ENCODE measurements at places on chromosomes 12 and 14. TPM values are rescaled to one million over a fixed set of nuclear protein-coding genes. Genes with fewer than 3 reads are reported as not detected.
A peak's percentile ranks its signal among the peaks of the same experiment; 100 is the strongest.

Gene MYBPC1
- not detected for polyA plus RNA-seq

DNA sequence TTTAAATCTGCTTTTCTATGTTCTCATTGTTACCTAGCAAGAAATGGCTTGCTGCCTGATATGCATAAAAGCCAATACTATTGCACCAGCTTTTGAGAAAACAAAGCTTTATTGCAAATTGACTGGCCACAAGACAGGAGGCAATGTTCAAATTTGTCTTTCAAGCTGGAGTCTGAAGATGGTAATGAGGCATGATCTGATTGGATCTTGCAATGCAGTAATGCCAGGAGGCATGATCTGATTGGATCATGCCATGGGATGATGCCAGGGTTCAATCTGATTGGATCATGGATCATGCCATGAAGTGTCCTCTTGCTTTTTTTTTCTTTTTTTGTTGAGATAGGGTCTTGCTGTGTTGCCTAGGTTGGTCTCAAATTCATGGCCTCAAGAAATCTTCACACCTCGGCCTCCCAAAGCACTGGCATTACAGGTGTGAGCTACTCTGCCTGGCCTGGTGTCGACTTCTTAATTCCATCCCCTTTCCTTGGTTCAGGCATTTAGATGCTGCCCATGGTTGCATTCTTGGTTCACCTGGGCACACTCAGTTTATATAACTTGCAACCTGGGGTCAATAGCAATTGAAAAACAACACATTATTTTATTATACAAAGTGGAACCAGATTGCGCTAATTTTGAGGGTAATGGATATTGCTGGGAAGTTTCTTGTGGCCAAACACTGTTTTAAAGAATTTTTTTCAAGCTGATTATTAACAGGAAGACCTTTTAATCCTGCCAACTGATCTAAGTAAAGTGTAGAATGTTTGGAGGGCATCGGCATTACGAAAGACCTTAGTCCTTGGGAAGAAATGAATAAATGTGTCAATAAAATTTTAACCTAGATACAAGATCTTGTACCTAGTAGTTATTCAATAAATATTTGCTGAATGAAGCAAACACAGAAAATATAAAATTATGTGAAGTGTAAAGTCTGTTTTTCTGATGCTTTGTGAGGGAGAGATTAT, 38.8 kb downstream of the HSD17B6 start:
- no peaks in the 10 kb centered on the region for H3K36me3 ChIP-seq
- H3K27ac ChIP-seq: no peak overlapping the region
- H3K4me1 ChIP-seq: no peaks in the 10 kb centered on the region
- H3K27me3 ChIP-seq: no peaks in the 10 kb centered on the region
- H3K4me3 ChIP-seq: no peak overlapping the region

Gene PPP1R36
- 0.19 TPM for polyA plus RNA-seq

GRCh38 chr12:115407036-115407435, 723.1 kb upstream of the TBX3 start:
- H3K4me1 ChIP-seq: no peaks in the 10 kb centered on the region
- no peaks in the 10 kb centered on the region for H3K27me3 ChIP-seq
- H3K36me3 ChIP-seq: no peaks in the 10 kb centered on the region

Gene SIVA1
- polyA plus RNA-seq: 145 TPM

- H3K4me3 ChIP-seq: no peak overlapping the region
- no peaks in the 10 kb centered on the region for H3K27me3 ChIP-seq
- no peaks in the 10 kb centered on the region for H3K36me3 ChIP-seq
- H3K4me1 ChIP-seq: peaks cover 44% of the 10 kb centered on the region
- peak overlapping the region; percentile 58 for H3K27ac ChIP-seq
- peak; percentile 45 for DNase-seq
Measured at GRCh38 chr12:116266168-116266601, 11.3 kb downstream of the MED13L start.

Gene PRR13
- polyA plus RNA-seq: 169 TPM

Gene DNAJC22
- 1.1 TPM for polyA plus RNA-seq

Gene ENDOU
- polyA plus RNA-seq: 1.3 TPM

- H3K36me3 ChIP-seq: peaks cover 62% of the 10 kb centered on the region
- H3K27me3 ChIP-seq: no peaks in the 10 kb centered on the region
- DNase-seq: no peak
- no peak overlapping the region for H3K4me3 ChIP-seq
- H3K4me1 ChIP-seq: peaks cover 5% of the 10 kb centered on the region
Measured at GRCh38 chr12:2801044-2801783, 6.4 kb downstream of the FKBP4 start.

DNA sequence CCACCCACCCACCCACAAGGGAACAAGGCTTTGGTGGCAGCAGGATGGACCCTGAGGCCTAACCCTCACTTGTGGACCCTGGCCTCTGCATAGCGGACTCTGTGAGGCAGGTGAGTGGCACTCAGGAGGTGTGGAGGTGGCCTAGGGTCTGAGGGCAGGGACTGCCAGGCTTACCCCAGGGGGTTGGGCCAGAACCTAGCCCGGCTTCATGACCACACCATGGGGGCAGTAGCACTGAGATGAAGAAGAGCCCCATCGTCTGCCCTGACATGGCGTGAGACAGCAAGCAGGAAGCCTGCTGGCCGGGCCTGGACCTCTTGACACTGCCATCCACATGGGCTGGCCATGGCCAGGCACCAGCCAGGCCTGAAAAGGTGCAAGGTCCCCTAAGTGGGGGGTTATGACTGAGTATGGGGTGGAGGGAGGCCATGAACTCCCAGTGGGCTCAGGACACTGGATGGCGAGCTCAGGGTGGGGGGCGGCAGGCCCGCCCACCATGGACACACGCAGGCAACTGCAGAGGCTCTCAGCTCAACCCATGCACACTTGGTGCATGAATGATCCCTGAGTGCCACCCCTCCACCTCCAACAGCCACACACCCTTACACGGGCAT, 29.3 kb downstream of the JAG2 start:
- no peaks in the 10 kb centered on the region for H3K4me1 ChIP-seq
- H3K27ac ChIP-seq: no peak overlapping the region
- no peak overlapping the region for H3K4me3 ChIP-seq
- DNase-seq: no peak

DNA sequence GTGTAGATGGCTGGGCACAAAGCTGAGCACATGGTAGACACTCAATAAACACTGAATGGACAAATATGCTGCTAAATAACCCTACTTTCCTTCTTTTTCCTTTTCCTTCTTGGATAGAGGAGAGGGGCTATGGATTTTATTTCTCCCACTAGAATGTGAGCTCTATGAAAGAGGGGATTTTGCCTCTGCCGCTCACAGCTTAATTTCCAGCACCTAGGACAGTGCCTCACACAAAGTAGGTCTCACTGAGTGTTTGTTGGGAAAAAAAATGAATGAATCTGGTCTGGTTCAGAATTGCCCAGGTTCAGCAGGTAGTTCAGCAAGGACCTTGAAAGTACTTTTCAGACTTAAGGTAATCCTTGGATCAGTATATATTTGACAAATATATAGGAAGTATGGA, 65.5 kb downstream of the WSCD2 start:
- H3K27me3 ChIP-seq: no peaks in the 10 kb centered on the region
- no peak overlapping the region for H3K27ac ChIP-seq
- peaks cover 16% of the 10 kb centered on the region for H3K4me1 ChIP-seq
- DNase-seq: no peak
- H3K4me3 ChIP-seq: no peak overlapping the region

DNA sequence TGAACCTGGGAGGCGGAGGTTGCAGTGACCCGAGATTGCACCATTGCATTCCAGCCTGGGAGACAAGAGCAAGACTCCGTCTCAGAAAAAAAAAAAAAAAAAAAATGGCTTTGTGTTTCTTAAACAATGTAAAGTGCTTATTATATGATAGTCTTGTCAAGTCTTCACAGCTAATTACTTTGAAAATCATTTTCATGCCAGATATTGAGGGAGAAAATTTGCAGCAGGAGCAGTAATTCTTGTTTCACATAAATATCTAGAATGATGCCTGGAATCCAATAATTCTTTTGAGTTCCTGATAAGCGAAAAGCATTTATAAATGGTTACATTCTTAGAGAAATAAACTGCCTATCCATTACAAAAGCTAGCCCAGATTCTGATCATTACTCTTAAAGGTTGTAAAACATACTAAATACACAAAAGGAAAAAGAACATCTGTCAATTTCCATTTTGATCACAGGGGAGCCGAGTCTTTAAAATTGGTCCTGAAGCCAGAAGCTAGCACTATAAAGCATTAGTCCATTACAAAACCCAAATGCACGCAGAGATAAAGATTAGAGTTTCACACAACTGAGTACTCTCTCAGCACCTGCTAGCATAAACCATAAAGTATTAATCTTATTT, 50.3 kb downstream of the IFT81 start:
- H3K4me1 ChIP-seq: peaks cover 22% of the 10 kb centered on the region
- H3K4me3 ChIP-seq: no peak overlapping the region
- no peaks in the 10 kb centered on the region for H3K27me3 ChIP-seq
- DNase-seq: no peak
- peak overlapping the region; percentile 71 for H3K27ac ChIP-seq
- H3K36me3 ChIP-seq: no peaks in the 10 kb centered on the region

DNA sequence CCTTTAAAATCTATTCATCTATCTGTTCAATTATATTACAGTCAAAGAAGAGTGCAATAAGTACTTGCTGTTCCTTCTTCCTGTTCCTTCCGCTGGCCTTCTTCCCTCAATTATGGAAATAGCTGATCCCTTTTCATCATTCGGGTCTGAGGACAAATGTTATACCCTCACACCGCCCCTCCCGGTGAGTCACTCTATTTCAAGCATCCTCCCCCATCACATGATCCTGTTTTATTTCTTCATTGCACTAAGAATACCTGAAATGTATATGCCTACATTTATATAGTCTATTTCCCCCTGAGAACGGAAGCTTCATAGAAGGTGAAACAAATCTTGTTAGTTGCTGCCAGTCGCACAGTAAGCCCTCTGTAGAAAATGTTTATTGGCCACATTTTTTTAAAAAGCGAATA, 2.5 kb downstream of the SLC38A1 start:
- H3K4me3 ChIP-seq: peak overlapping the region; percentile 72
- no peaks in the 10 kb centered on the region for H3K36me3 ChIP-seq
- H3K27ac ChIP-seq: peak overlapping the region; percentile 92

DNA sequence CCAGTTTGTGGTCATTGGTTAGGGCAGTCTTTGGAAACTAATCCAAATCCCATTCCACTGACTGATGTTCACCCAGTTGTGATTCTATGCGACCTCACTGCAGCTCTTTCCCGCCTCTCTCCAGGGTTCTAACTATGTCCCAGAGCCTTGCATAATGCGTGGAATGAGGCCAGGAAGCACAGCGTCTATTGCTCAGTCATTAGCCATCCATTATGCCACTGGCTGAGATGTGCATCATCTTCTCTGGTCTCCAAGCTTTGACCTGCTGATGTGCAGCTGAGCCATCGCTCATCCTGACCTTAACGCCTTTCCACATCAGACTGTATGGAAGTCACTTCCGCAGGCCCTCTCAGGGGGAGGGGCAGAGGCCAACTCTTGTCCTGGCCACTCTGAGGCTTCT, 115.4 kb upstream of the VRK1 start:
- no peak overlapping the region for H3K4me3 ChIP-seq
- no peak for DNase-seq
- H3K36me3 ChIP-seq: no peaks in the 10 kb centered on the region
- H3K4me1 ChIP-seq: no peaks in the 10 kb centered on the region

Gene ERP27
- polyA plus RNA-seq: not detected

Gene GPR162
- polyA plus RNA-seq: 29.2 TPM

DNA sequence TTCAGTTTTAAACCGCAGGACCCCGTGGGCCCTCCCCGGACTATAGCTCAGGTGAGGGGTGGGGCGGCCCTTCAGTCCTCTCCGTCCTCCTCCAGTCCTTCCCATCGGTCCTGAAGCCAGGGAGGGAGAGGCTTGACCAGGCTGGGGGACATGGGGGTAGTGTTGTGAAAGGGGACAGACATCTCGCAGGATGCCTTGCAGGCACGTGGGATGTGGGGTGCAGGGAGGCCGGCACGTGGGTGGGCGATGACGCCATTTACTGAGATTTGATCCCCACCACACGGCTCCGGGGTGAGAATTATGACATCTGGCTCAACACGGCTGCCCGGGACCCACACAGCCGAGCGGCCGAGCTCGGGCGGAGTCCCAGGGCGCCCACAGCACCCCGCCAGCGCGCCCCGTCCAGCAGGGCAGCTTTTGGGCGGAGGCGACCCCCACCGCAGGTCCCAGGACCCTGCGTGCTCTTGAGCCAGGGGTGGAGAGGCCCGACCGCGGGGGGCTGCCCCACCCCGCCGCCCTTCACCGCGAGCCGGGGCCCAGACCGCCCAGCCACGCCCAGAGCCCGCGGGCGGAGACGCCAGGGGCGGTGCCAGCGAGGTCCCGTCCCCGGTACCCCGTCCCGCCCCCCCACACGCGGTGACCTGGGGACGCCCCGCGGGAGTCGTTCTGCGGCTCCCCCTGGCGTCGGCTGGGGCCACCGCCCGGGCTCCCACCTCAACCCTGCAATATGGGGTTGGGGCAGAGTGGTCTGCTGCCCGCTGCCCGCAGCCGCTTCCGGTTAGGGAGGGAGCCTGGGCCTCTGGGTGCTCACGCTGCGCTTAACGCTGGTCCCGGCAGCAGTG, 3.3 kb upstream of the EXOC3L4 start:
- no peak overlapping the region for H3K27ac ChIP-seq
- no peaks in the 10 kb centered on the region for H3K4me1 ChIP-seq
- peak; percentile 73 for DNase-seq
- peaks cover 6% of the 10 kb centered on the region for H3K27me3 ChIP-seq
- H3K36me3 ChIP-seq: no peaks in the 10 kb centered on the region

GRCh38 chr12:92639017-92639416, 63.8 kb upstream of the PLEKHG7 start:
- no peaks in the 10 kb centered on the region for H3K27me3 ChIP-seq
- peaks cover 6% of the 10 kb centered on the region for H3K4me1 ChIP-seq
- DNase-seq: peak; percentile 14
- no peak overlapping the region for H3K27ac ChIP-seq
- H3K36me3 ChIP-seq: no peaks in the 10 kb centered on the region

DNA sequence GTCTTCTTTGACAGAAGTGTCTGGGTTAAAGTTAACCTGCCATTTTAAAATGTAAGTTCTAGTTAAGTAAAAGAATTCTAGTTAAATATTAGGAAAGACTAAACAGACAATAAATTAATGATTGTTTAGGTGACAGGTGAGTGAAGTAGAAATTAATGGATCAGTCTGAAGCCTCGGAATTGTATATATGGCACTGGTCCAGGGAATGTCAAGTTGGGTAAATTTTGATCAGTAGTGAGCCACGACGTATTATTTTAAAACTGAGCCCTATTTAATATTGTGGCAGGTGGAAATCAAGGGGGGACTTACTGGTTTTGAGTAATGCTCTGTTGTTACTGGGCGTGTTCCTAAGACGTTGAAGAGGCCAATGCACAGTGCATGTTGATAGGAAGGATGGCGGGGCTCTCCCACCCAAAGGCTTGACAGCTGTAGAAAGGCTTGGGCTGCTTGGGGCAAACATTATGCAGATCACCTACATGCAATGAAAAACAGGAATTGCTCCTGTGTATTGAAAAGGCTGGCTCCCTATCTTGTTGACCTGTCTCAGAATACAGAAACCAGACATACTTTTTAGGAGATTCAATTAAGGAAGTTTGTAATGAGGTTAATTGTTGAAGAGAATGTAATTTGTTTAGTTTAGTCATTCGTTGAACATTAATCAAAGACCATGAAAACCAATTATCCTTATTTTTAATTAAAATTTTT, 5.9 kb upstream of the PPFIBP1 start:
- H3K36me3 ChIP-seq: no peaks in the 10 kb centered on the region
- no peak overlapping the region for H3K4me3 ChIP-seq
- no peaks in the 10 kb centered on the region for H3K27me3 ChIP-seq
- H3K27ac ChIP-seq: no peak overlapping the region
- H3K4me1 ChIP-seq: peaks cover 12% of the 10 kb centered on the region

Gene HOXC6
- polyA plus RNA-seq: not detected

All from cardiac muscle cell (in vitro differentiated cells and primary cell).